ENCODE measurements at places on chromosomes 5 and 9. TPM values are rescaled to one million over a fixed set of nuclear protein-coding genes. Genes with fewer than 3 reads are reported as not detected.

IL33 gene
- not detected for total RNA-seq

DNA sequence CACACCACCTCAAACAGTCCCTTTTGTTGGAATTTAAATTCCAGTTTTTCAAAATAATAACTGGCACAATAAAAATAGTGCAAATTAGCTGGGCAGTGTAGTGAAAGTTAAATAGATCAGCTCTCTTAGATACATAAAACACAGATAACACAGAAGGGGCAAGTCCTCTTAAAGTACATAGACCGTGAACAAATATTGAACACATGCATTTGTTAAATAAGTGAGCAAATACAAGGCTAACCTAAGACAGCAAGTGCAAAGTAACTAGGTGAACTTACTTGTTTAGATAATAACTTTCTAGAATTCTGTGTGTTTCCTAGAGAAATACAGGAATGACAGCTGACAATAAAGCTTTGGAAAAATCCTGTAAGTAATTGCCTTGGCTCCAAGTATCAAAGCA lies 280.1 kb downstream of the DOCK8 start:
- peaks cover 12% of the 10 kb centered on the region for H3K27me3 ChIP-seq
- DNase-seq: no peak
- no peaks in the 10 kb centered on the region for H3K4me1 ChIP-seq
- no peaks in the 10 kb centered on the region for H3K36me3 ChIP-seq

GRCh38 chr5:122356855-122357254 lies 44.8 kb downstream of the SNCAIP start:
- H3K4me3 ChIP-seq: no peak overlapping the region
- no peaks in the 10 kb centered on the region for H3K4me1 ChIP-seq
- H3K27ac ChIP-seq: no peak overlapping the region
- DNase-seq: no peak

DNA sequence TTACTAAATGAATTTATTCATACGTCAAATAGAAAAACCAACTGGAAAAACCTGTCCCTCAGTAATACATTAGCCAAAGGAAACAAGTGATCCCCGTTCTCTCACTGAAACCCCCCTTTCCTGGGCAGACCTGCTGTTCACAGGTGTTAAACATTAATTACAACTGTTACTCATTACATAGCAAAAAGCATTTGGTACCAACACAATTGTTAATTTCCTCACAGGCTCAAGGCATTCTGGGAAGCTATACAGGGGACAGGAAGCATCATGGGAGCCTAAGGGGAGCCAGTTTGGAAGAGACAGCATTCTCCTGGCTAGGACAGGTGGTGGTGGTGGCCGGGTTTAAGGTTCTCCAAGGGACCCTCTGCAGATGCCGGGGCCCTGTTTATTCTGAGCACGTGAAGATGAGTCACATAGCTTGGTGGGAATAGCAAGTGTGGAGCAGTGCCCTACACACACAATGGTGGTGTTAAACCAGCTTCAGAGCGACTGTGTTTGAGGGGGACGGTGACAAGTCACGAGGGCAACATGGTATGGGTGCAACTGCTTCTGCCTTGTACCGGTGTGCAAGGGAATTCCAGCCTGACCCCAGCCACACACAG lies 62.6 kb upstream of the SLC25A51 start:
- no peaks in the 10 kb centered on the region for H3K36me3 ChIP-seq
- no peak for DNase-seq
- H3K27ac ChIP-seq: no peak overlapping the region
- peaks cover 13% of the 10 kb centered on the region for H3K4me1 ChIP-seq
- H3K4me3 ChIP-seq: no peak overlapping the region

DNA sequence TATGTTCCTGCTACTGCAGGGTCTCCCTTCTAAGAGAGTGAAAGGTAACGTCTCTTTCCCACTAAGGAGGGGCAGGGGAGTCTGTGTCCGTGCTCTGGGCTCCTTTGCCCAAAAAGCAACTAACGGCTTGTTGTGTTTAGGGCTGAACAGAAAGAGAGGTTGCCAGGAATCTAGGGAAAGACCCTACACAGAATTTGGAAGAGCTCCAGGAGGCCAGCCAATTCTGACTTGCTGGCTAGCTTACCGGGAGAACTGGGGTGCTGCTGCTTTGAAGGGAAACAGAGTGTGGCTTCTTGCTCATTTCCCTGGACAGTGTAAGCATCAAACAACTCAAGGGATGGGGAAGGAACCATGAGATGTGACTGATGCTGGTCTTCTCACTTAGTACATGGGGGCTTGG lies 176.1 kb downstream of the GADD45G start:
- no peaks in the 10 kb centered on the region for H3K36me3 ChIP-seq
- no peak overlapping the region for H3K4me3 ChIP-seq
- no peak overlapping the region for H3K27ac ChIP-seq
- no peak for DNase-seq
- peaks cover 21% of the 10 kb centered on the region for H3K27me3 ChIP-seq
- peaks cover 7% of the 10 kb centered on the region for H3K4me1 ChIP-seq

DNA sequence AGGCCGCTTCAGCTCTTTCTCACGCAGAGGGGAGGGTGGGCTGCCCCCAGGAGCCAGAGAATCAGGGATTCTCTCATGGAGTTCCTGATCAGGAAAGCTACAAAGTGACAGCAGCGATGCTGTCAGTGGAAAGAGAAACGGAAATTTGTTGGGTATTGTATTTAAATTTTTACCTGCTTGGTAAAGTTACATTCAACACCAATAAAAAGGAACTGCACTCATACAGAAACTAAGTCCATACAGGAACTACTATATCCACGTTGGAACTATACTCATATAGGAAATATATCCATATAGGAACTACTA lies 325.5 kb upstream of the IRX4 start:
- H3K4me1 ChIP-seq: no peaks in the 10 kb centered on the region
- H3K4me3 ChIP-seq: no peak overlapping the region
- peaks cover 2% of the 10 kb centered on the region for H3K27me3 ChIP-seq
- no peaks in the 10 kb centered on the region for H3K36me3 ChIP-seq
- no peak for DNase-seq
